ENCODE measurements at places on chromosomes 7 and 10.

DNA sequence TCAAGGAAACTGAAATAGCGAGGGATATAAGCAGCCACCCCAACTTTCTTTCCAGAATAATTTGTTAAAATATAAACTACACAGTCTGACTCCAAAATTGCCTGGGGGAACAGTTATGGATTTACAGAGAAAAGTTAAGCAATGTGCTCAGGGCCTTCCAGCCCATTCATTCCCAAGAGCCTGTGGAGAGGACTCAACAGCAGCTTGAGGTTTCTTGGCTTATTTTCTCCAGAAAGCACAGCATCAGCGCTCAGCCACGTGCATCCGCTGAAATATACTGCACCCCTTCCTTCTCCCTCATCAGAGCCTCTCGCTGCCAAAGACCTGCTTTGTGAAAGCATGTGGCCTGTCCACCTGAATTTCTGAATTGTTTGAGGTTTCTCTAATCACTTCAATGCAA, 375.2 kb upstream of the VWC2 start:
- DNase-seq = no peak

DNA sequence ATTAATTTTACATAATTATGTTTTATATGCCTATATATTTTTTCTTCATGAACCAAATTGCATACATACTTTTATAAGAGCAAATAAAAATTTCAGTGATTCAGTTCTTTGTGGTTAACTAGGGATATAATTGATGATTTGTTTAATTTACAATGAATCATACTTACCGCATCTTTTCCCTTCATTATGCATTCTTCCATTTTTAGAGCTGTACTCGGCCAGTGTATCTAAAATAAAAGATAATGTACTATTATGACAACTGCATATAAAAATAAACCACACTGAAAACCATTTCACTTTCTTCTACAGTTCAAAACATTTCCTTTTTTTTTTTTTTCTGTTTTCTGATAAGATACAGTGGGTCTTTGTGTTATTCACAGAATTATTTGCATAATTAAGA, 179.9 kb downstream of the SEMA3E start:
- DNase-seq = peak; percentile 81

DNA sequence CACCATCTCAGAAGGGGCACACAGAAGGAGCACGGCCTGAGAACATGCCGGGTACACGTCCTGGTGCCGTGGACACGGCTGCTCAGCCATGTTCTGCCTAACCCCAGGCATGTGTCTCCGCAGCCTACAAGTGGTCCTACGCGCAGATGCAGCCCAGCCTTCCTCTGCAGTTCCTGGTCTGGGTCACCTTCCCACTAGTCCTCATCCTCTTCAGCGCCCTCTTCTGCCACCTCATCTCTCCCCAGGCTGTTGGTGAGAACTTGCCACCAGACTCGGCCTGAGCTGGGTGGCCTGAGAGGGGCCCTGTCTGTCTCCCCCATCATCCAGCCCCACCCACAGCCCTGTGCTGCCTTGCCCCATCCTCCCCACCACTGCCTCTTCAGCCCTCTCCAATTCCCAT, 5.3 kb downstream of the CLCN1 start:
- DNase-seq = no peak

DNA sequence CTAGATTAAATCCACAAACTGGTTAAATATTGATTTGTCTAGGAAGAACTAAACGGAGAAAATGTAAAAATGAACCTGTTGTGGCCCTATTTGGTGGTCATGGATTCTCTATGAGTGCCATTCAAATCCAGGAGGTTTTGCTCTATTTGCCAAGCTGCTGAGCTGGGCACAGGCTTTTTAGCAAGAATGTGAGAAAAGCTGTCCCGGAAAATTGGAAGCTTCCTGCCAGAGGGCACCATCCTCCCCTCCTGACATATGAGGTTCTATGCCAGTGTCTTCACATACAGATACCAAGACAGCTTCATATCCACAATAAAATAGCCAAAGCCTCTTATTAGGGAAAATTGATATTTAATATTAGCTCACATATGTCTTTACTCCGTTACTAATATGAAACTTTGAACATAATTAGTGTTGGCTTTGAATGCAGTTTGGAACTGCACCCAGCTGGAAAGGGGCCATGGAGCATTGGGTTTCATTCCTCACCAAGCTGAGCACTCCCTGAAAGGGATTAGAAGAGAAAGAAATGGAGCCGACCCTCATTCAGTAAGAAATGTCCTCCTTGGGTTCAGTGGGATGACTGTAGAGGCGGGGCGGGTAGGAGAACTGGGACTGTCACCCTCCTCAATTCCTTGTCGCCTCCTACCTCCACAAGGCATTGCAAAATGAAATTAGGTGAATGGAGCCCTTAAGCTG, 47.8 kb downstream of the NRCAM start:
- no peak for DNase-seq

DNA sequence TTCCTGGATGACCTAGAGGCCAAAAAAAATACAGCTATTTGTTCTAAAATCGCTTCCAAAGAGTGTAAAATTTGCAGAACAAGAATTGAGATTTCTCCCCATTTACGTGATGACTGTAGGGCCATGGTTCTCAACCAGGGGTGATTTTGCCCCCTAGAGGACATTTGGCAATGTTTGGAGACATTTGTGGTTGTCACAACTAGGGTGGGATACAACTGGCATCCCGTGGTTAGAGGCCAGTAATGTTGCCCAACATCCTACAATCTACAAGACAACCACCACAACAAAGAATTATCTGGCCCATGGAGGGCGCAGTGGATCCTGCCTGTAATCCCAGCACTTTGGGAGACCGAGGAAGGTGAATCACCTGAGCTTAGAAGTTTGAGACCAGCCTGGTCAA, 22.8 kb upstream of the MALSU1 start:
- DNase-seq = peak; percentile 18

DNA sequence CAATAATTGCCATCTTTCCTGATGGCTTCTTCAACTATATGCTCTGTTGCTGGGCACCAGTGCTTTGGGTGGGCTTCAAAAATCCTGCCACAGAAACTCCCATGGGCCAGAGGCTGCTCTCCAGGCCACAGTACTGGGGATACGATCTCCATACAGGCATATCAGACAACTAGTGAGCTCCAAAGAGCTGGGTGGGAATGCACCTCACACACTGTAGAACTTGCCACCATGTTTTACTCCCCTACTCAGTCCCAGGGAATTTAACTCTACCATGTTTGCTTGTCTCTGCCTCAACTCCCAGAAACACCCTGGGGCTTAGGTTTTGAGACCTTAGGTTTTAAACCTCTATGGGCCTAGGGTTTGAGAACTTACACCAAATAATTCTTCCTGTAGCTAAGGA, 20.5 kb upstream of the TRUB1 start:
- no peak for DNase-seq

- no peak for DNase-seq
These were observed 10.0 kb downstream of the ARPC1B start for GRCh38 chr7:99384523-99384922.

- DNase-seq = no peak
These were observed 77.1 kb downstream of the MTPN start for GRCh38 chr7:135900065-135900546.
